ENCODE measurements at places on chromosomes 1 and 21. TPM values are rescaled to one million over a fixed set of nuclear protein-coding genes. Genes with fewer than 3 reads are reported as not detected.

Gene PLA2G2D
- total RNA-seq = not detected

Gene SLC6A17
- 3.2 TPM for total RNA-seq

Gene ATP6V1G3
- not detected for total RNA-seq

DNA sequence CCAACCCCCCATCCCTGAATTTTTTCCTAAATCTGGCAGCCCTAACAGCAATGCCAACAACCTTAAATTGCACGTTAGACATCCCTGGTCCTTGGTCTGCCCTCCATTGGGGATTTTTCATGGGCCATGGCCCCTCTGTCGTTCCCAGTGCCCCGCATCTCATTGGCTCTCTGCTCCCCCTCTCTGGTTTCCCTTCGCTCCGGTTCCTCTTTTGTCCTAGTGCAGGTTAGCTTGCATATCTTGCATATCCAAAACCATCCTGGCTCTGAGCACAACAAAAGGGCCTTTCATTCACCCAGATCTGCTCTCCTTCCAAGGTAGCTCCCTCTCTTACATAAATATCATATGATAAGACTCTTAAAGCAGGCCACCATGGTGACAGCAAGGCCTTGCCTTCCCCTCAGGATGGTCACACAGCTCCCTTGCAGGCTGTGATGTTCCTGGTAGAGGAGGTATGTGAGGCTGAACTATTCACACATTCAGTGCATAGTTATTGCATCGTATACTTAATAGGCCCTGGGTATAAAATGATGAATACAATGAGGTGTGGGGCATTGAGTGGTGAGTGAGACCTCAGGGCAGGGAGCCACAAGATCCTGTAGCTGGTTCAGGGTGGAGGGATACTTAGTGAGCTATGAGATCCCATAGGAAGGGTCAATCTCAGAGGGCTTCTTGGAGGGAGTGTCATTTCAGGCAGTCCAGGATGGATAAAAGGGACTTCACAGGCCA lies 45.2 kb downstream of the TENT5C start:
- DNase-seq = no peak

DNA sequence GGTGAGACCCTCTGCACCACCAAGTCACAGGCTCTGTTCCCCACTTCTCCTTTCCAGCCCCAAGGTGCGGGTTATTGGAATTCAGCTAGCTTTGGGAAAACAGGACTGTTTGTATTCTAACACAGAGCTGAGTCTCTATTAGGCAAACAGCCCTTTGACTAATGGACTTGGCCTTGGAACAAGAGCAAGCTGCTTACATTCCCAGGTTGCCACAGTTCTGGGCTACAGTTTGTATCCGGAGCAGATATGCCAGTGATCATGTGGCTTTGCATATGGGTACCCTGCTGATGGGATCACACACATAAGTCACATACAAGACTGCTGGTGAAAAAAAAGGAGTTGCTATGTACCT lies 110.5 kb upstream of the COA6 start:
- DNase-seq = no peak

GRCh38 chr1:201336711-201337450 lies 40.6 kb downstream of the TNNT2 start:
- DNase-seq = no peak

Data from Caki2 (cell line).